Germinal center (tissue), 1 donor: ENCODE measurements at places on chromosomes 4 and X.

GRCh38 chrX:20488473-20488872 is 221.8 kb upstream of the RPS6KA3 start:
- no peak for DNase-seq

GRCh38 chrX:54194982-54195588 is 12.0 kb upstream of the FAM120C start:
- DNase-seq: no peak

DNA sequence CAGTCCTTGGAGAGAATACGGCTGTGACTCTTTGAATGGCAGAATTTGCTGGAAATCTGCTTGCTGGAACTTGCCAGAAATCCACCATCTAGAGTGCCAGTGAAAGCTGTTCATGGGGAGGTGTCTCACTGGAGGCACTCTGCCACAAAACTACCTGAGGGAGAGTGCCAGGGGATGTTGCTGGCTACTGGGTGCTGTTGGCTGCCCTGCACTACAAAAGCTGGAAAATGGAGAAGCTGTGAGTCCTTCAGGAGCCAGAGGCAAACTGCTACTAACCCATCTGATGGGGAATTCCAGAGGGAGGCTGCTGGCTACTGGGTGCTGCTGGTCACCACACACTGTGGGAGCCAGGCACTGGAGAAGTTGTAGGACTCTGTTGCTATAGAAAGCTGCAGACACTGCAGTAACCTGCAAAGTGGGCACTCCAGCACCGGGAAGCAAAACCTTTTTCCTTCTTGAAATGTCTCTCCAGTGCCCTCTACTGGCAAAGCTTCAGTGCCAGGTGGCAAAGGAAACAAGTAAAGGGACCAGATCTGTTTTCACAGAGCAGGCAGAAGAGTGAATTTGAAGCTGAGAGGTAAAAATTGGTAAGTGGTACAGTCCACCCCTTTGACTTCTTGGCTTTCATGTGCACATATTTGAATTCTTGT is 47.8 kb upstream of the HSD17B10 start:
- peak; percentile 26 for DNase-seq

DNA sequence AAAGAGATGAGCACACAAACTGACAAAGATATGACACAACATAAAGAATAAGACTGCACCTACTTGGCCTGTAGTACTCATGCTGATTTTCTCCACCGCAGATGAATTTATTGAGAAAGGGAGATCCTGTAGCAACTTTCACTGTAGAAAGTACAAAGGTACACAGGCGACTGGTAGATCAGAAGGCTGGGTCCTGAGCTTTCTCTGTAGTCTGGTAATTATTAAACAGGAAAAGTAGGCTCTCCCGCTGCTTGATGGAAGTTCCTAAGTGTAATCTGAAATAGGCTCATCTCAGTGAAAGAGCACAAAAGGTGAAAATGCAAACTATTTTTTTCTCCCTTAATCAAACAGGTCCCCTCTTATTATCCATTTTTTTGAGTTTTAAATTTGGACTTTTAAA is at the start of gene ADH6:
TSS of gene ADH6 (minus strand) at position 175 of the 400 bp plus-strand sequence. CDS start at position 81, 94 bp downstream.
- DNase-seq: no peak

- DNase-seq: no peak
These were observed 57.5 kb upstream of the EGFL6 start for GRCh38 chrX:13511944-13512330.

DNA sequence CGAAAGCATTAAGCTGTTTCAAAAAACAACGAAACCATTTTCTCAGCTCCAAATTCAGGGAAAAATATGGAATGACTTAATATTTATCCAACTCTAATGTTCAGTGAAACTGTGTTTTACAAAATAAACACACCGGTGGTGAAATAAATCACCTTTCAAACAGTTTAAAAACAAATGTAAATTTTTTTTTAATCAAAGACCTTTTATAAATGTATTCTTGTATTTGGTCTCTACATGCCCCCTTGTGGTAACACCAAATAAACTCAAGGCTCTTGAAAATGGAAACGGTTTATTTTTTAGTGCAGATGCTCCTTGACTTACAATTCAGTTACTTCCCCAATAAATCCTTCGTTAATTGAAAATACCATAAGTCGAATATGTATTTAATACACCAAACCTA is 45.8 kb upstream of the ITM2A start:
- DNase-seq: peak; percentile 1

- no peak for DNase-seq
These were observed 138.8 kb upstream of the BANK1 start for GRCh38 chr4:101651778-101652177.

GRCh38 chr4:64121803-64122202 is 287.4 kb downstream of the TECRL start:
- DNase-seq: no peak

DNA sequence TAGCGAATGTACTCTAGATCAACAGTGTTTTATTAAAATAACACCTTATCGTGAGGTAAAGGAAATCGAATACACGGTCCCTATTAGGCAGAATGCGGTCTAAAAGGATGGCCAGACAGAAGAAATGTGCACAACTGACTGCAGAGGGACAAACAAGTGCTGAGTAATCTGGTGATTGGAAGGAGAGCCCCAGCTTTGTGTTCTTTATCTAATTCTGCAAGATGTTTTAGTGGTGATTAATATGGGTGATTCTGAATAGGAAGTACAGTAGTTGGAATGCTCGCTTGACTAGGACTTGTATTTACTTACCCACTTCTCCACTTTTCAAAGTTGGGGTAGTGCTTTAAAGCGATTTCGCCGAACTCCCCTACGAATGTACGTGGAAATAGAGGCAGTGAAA is 1.2 kb downstream of the WDR44 start:
- DNase-seq: no peak

GRCh38 chr4:117154251-117154650 is 68.9 kb upstream of the TRAM1L1 start:
- no peak for DNase-seq

GRCh38 chrX:115284877-115285276 is 4.6 kb upstream of the LUZP4 start:
- no peak for DNase-seq

- DNase-seq: no peak
These were observed 253.2 kb downstream of the SPRY1 start for GRCh38 chr4:123649645-123650391.

DNA sequence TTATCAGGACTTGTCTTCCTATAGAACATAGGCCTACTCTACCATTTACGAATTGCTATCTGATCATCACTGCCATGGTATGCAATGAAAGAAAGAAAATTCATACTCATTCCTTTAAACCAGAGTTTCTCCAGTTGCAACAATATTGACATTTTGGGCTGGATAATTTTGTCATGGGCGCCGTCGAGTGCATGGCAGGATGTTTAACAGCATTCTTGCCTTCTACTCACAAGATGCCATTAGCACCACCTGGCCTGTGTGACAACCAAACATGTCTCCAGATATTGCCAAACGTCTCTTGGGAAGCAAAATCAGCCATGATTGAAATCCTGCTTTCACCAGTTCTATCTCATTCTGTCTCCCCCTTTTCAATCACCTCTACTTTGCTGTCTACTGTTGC is 63.6 kb upstream of the ARHGAP24 start:
- DNase-seq: no peak

DNA sequence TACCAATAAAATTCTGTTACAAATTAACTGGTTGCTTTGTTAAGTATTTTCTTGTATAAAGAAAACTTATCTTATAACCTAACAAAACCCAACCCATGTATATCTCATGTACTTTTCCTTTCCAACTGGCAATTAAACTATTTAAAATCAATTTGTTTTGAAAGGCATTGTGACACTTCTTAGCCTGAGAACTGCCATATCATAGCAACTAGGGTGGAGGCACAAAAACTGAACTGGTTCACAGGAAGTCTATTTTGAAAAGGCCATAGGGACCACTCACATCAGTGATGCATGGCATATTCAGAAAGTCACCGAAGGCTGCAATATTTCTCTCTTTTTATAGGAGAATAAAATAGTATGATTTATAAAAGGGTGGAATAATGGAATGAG is 40.5 kb upstream of the ARSJ start:
- DNase-seq: no peak

DNA sequence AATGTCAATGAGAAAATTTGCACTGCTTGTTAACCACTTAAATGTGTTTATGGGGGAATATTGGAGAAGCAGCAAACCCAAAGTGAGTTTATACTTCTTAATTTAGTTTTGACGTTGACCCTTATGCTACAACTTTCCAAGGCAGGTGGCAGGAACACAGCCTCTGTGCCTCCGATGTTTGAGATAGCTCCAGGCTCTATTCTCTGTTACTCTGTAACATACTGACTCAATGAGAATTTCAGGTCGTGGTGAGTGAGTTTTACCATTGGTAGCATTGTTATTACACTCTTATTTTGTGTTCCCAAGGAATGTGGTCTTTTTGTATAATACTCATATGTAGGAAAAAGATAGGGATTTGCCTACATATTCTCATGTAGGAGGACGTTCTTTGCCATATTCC is 210.7 kb downstream of the BMPR1B start:
- DNase-seq: no peak

- DNase-seq: no peak
These were observed 415 bp upstream of the TENM3 start for GRCh38 chr4:182242787-182243186.

GRCh38 chr4:1500231-1500965 is 94.2 kb upstream of the NKX1-1 start:
- no peak for DNase-seq

- DNase-seq: no peak
These were observed 500.1 kb downstream of the PCDH19 start for GRCh38 chrX:99909946-99910345.

- DNase-seq: no peak
These were observed 60.1 kb upstream of the ACSL4 start for GRCh38 chrX:109793191-109793590.

DNA sequence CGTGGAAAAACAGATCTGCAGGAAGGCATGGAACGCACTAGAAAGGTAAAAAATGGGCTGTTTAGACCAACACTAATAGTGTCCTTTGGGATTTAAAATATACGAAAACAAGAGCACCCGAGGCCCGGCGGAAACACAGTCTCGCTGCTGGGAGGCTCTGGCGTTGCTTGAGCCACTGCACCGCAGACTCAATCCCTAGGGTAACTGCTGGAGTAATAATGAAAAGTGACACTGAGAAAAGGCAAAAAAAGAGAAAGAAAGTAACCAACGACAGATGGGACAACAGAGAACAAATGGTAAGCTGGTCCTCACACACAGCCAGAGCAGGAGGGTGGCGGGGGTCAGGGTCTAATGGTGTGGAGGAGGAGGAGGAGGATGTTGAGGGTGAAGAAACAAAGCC is 15.4 kb downstream of the IRAK1 start:
- DNase-seq: no peak

DNA sequence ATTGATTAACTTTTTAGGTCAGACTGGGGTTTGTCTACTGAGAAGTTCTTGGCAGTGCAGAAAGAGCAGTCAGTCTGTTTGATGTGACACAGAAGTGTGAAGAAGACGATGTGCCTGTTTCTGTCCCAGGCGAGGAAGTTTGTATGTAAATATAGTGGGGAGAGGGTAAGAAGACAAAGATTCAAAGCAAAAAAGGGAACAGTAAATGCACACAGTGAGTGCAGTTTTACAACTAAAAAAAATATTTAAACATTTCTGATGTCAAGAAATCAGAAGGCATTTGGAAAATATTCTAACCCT is 264.9 kb downstream of the RAPGEF2 start:
- no peak for DNase-seq

DNA sequence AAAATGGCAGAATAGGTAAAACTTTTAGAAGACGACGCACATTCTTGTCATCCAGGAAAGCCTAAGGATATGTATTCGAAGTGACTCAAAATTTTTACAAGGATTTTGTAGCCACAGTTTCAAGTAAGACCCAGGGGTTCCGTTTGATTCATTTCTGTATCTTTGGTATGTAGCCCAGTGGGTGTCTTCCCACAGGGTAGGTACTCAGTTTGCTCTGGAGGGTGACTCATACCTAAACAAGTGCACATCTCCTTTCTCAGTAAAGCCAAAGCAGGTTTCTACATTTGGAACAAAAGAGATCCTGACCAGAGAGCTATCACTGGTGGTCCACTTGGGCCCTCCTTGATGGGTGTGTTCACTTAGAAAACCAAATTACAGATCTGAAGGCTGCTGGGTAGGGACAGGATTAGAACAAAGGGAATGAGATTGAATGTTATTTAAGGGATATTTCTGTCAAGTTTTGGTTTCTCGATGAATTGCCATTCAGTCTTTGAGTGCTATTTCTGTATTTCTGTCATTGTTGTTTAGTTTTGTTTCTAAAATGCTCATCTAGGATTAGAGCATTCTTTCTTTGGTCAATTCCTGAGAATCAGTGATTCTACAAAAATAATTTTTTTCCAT is 56.1 kb downstream of the PLS3 start:
- no peak for DNase-seq

DNA sequence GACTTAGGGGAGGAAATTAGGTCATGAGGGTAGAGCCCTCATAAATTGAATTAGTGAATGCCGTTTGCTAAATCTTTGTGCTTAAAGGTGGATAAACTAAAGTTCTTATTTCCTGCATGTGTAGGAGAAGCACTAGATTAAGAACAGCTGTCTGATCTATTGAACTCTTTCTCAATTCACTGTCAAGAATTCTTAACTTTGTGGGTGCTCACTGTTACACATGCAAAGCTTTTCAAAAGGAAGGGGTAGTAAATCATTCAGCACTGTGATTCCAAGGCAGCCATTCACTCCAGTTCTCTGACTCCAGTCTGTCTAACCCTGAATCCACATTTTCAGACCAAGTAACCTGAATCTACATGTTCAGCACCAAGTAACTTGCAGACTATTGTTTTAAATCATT is 1520.1 kb downstream of the PCDH18 start:
- no peak for DNase-seq

- no peak for DNase-seq
These were observed 10.6 kb downstream of the FLNA start for GRCh38 chrX:154363706-154364439.

DNA sequence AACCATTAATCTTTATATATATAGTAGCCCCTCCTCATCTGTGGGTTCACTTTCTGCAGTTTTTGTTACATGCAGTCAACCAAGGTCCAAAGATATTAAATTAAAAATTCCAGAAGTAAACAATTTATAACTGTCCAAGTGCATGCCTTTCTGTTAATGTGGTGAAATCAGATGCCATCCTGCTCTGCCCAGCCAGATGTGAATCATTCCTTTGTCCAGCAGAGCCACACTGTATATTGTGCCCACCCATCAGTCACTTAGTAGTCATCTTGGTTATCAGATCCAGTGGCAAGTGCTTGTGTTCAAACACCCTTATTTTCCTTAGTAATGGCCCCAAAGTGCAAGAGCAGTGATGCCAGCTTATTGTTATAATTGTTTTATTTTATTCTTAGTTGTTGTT is 17.2 kb upstream of the PRDM5 start:
- DNase-seq: no peak

DNA sequence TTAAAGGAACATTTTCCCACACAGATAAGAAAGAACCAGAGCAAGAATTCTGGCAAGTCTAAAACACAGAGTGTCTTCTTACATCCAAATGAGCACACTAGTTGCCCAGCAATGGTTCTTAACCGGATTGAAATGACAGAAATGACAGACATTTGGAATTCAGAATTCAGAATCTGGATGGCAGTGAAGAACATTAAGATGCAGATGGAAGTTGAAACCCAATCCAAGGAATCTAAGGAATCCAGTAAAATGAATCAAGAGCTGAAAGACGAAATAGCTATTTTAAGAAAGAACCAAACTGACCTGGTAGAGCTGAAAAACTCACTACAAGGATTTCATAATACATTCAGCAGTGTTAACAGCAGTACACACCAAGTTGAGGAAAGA is 21.5 kb downstream of the ANAPC10 start:
- DNase-seq: no peak
